ENCODE measurements at places on chromosomes 4 and X.

DNA sequence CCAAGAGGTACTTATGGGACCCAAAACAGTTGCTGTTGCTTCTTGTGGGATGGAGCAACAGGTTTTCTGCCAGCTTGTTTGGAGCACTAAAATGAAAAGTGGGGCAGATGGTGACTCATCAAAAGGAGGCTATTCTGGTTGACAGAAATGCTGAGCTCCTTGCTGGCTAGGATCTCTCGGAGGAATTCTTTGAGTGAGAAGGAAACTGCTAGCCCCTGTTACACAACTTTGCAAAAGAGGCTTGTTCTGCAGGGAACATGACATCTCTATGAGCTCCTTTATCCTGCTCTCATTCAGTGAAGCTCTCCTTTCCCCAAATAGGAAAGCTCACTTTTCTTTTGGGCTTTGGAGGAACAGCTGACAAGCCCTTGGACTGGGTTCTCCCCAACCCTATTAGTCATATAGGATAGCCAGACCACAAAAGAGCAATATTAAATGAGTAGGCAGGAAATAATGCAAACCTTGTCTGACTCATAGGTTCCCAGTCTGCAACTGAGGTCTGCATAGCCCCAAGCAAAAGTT is 108.3 kb downstream of the CDS1 start:
- no peaks in the 10 kb centered on the region for H3K27me3 ChIP-seq
- DNase-seq: no peak
- H3K36me3 ChIP-seq: no peaks in the 10 kb centered on the region
- no peak overlapping the region for H3K4me3 ChIP-seq
- no peaks in the 10 kb centered on the region for H3K4me1 ChIP-seq

DNA sequence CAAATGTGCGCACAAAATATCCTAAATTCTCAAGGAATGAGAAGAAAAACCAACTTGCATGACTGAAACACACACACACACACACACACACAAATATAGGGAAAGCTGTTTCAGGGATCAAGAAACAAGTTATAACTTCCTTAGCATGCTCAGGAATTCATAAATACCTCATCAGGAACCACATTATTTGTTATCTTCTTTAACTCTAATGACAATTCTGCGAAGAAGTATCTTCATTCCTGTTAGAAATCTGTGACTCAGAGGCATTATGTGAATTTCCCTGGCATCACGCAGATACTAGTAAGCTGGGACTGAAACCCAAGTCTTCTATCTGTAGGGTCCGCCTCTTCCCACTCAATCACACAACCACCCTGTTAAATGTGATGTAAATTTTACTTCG is 30.3 kb downstream of the TMPRSS11A start:
- H3K27me3 ChIP-seq: no peaks in the 10 kb centered on the region
- no peak overlapping the region for H3K4me3 ChIP-seq
- peaks cover 3% of the 10 kb centered on the region for H3K36me3 ChIP-seq
- no peak for DNase-seq

DNA sequence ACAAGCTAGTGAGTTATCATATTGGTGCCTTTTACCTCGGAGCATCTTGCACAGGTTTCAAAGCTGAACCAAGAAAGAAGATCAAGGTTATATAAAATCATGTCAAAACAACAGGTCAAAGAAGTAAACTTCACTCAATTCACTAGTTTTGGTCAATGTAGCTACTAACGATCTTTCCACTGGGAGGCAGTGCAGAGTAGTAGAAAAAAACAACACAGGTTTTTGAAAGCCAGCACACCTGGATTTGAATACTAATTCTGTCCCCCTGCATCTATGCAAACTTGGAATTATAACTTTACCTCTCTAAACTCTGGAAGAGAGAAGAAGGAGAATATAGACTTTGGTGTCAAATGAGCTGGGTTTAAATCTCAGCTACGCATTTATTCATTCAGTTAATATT is 266.1 kb downstream of the GRIA3 start:
- DNase-seq: no peak
- H3K4me3 ChIP-seq: no peak overlapping the region
- H3K27ac ChIP-seq: no peak overlapping the region
- no peaks in the 10 kb centered on the region for H3K36me3 ChIP-seq
- H3K4me1 ChIP-seq: no peaks in the 10 kb centered on the region
- no peaks in the 10 kb centered on the region for H3K27me3 ChIP-seq

DNA sequence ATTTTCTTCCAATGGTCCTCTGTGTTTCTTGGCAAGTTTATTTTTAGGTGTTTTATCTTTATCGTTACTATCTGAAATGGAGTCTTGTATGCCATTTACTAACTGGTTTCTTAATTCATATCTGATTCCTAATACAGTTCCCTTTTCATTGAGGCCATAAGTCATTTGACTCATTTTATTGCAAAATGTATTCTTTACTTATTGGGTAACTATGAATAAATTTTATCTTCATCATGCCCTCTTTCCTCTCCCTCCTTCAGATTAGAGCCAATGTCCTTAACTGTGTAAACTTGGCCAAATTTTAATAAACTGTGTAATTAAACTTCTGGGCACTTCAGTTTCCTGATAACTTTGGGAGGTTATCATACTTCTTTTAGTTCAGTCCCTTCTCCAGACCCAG is 19.3 kb upstream of the MSMO1 start:
- no peak overlapping the region for H3K4me3 ChIP-seq
- no peaks in the 10 kb centered on the region for H3K27me3 ChIP-seq
- peaks cover 34% of the 10 kb centered on the region for H3K36me3 ChIP-seq
- DNase-seq: no peak

- peaks cover 14% of the 10 kb centered on the region for H3K27me3 ChIP-seq
- H3K4me3 ChIP-seq: no peak overlapping the region
- H3K27ac ChIP-seq: no peak overlapping the region
- no peaks in the 10 kb centered on the region for H3K36me3 ChIP-seq
- DNase-seq: no peak
Observed at GRCh38 chr4:44447563-44448504, 775 bp downstream of the KCTD8 start.

- no peak overlapping the region for H3K4me3 ChIP-seq
- no peaks in the 10 kb centered on the region for H3K4me1 ChIP-seq
- no peak overlapping the region for H3K27ac ChIP-seq
- H3K36me3 ChIP-seq: no peaks in the 10 kb centered on the region
- no peak for DNase-seq
Observed at GRCh38 chr4:66016240-66016639, 346.0 kb upstream of the EPHA5 start.

DNA sequence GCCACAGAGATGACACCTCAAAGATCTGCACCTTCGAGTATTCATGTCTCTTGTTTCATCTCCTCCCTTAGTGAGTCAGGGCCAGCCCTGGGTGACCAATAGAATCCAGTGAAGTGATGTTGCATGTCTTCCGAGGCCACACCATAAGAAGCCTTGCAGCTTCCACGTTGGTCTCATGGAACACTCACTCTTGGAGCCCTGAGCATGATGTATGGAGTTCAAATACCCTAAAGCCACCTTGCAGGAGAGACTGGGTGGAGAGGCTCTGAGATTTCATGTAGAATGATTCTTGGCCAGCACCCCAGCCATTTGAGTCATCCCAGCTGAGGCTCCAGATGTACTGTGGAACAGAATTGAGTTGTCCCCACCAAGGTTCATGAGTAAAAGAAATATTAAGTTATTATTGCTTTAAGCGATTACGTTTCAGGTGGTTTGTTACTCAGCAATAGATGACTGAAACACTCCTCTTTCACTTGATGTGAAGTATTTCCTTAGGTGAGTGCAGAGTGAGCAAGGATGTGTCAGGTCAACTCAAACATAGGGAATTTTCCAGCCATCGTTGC is 5.0 kb upstream of the RP2 start:
- H3K36me3 ChIP-seq: peaks cover 6% of the 10 kb centered on the region
- H3K4me3 ChIP-seq: no peak overlapping the region
- H3K4me1 ChIP-seq: peaks cover 3% of the 10 kb centered on the region
- H3K27me3 ChIP-seq: no peaks in the 10 kb centered on the region
- no peak overlapping the region for H3K27ac ChIP-seq

DNA sequence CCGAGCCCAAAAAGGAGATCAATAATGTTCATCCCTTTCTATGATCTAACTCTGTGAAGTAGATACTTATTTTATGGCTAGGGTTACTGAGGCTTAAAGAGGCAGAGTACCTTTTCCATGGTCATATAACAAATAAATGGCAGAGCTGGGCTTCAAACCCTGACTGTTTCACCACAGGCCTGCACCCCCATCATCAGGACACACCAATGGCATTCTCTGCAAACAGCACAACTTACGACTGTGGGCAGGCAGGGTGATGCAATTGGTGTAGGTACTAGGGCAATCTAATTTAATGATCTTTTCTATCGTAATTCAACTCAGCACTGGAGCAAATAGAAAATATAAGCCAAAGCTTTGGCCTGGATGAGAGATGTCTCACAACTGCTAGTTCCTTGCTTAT is 118.8 kb upstream of the CBR4 start:
- H3K27ac ChIP-seq: no peak overlapping the region
- H3K4me1 ChIP-seq: no peaks in the 10 kb centered on the region
- no peaks in the 10 kb centered on the region for H3K27me3 ChIP-seq
- H3K4me3 ChIP-seq: no peak overlapping the region
- no peaks in the 10 kb centered on the region for H3K36me3 ChIP-seq

GRCh38 chr4:77349796-77350195 is 192.8 kb downstream of the CCNG2 start:
- H3K27me3 ChIP-seq: peaks cover 34% of the 10 kb centered on the region
- no peaks in the 10 kb centered on the region for H3K36me3 ChIP-seq
- H3K27ac ChIP-seq: no peak overlapping the region
- H3K4me1 ChIP-seq: no peaks in the 10 kb centered on the region
- DNase-seq: no peak
- no peak overlapping the region for H3K4me3 ChIP-seq

GRCh38 chr4:90943311-90943710 is 816.1 kb downstream of the CCSER1 start:
- H3K36me3 ChIP-seq: no peaks in the 10 kb centered on the region
- no peak overlapping the region for H3K4me3 ChIP-seq
- H3K27ac ChIP-seq: no peak overlapping the region

DNA sequence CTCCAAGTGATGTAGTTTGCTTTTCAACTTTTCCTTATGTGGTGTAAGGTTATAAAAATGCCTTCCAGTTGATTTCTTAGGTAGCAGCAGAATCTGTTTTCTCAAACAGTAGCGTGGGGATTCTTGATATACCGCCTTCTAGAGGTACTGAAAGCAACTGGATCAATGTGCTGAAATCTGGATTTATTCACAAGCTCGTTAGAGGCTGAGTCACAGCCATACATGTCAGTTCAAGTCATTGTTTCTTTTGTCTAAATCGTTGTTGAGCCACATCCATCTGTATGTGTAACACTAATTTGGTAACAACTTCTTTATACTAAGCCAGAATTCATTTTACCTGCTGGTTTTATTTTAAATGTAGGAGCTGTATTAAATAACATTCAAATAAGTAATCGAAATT is 200.0 kb upstream of the MAD2L1 start:
- H3K4me1 ChIP-seq: no peaks in the 10 kb centered on the region
- no peak overlapping the region for H3K27ac ChIP-seq
- no peak for DNase-seq
- no peak overlapping the region for H3K4me3 ChIP-seq

DNA sequence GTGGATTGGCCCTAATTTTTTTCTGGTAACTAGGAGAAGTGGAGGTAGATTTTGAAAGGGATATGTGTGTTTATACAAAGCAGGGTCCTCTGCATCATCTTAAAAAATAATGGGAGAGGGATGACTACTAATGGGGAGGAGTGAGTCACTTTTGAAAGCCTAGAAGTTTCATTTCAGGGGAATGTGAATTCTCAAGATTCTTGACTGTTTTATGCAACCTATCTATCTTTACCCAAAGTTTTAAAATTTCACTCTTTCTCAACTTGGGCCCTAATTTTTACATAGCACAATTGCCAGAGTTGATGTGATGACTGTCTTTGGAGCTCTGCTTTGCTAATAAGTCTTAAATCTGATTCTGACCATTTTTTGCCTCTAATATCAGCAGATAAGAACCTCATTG is 445.2 kb downstream of the GRXCR1 start:
- H3K4me1 ChIP-seq: no peaks in the 10 kb centered on the region
- H3K4me3 ChIP-seq: no peak overlapping the region
- H3K27me3 ChIP-seq: no peaks in the 10 kb centered on the region
- no peak overlapping the region for H3K27ac ChIP-seq
- DNase-seq: no peak

DNA sequence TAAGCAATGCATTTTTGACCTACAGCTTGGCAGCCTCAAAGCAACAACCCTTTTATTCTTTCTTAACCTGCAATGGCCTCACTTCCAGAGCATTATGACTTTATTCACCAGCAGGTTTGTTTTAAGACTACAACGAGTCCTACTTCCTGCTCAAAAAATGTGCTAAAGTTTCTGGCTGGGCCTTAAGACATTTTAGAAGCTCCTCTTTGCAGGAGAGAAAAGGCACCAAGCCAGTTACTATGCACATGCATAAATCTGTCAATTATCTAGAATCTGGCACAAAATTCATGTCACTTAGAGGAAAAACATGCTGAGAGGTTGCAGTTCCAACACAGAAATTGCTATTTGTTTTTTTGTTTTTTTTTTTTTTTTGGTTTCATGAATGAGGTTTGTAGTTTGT is 223.0 kb upstream of the EPHA5 start:
- no peak overlapping the region for H3K27ac ChIP-seq
- no peaks in the 10 kb centered on the region for H3K36me3 ChIP-seq
- H3K4me3 ChIP-seq: no peak overlapping the region
- H3K4me1 ChIP-seq: no peaks in the 10 kb centered on the region

DNA sequence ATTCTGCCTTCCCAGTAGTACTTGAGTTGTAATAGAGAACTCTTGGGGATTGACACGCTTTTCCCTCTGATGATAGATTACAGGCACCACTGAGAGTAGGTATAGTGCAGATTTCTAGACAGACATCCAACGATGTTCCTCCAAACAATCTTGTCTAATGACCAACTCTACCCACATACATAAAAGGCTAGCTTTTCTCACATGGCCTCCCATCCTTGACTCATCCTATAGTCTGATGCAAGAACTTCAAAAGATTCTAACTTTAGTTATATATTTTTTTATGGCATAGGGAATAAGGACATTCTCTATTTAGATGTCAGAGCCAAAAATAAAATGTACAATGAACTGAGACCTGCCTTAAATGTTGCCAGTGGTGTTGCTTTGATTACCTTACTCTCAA is 60.9 kb downstream of the GLRA2 start:
- H3K4me1 ChIP-seq: no peaks in the 10 kb centered on the region
- no peak for DNase-seq
- no peak overlapping the region for H3K27ac ChIP-seq
- H3K36me3 ChIP-seq: no peaks in the 10 kb centered on the region
- H3K4me3 ChIP-seq: no peak overlapping the region

DNA sequence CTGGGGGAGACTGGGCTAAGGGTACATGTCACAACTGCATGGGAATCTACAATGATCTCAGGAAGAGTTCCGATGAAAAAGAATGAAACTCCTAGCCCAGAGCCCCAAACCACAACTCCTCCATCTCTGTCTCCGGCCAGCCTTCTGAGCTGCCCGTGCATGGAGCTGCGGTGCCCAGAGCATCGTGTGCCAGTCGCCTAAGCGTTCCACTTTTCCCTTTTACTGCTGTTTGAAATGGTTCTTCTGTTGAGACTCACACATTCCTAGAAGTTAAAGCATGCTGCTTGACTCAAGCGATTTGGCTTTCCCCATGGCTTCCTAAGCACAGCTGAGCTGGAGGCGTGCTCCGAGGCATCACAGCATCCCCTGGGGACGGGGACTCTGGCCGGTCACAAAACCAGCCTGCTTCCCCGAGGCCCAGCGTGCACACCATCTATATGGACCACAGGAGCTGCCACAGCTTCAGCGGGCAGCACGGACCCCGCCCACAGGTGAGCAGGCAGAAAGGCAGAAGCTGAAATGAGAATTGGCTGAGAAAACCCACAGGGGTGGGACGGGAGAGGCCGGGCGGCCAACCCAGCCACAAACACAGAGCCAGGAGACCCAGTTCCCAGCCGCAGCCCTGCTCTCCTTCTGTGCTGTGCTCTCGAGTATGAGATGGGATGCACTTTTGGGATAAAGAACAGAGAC is 5.0 kb downstream of the CCNQ start:
- DNase-seq: no peak
- no peak overlapping the region for H3K27ac ChIP-seq
- H3K36me3 ChIP-seq: peaks cover 15% of the 10 kb centered on the region
- no peak overlapping the region for H3K4me3 ChIP-seq

All from effector memory CD8-positive, alpha-beta T cell (primary cell).